Bronchial smooth muscle cell (primary cell): ENCODE measurements at places on chromosomes 7 and 10. TPM values are rescaled to one million over a fixed set of nuclear protein-coding genes. Genes with fewer than 3 reads are reported as not detected.

UPF2 gene
- total RNA-seq = 12.3 and 14.2 TPM in 2 replicates

PRPS1L1 gene
- not detected in 2 replicates for total RNA-seq

PAPOLB gene
- total RNA-seq = under 0.01 TPM in 2 replicates

METTL27 gene
- total RNA-seq = 8.3 and 11.8 TPM in 2 replicates

PAX4 gene
- not detected in 2 replicates for total RNA-seq

OR2A5 gene
- not detected in 2 replicates for total RNA-seq

MTG1 gene
- 21.8 and 25.9 TPM in 2 replicates for total RNA-seq

POLR3A gene
- total RNA-seq = 12.5 and 14.3 TPM in 2 replicates

PIK3AP1 gene
- total RNA-seq = 0.16 and 0.52 TPM in 2 replicates

ZNF853 gene
- total RNA-seq = 0.47 and 3.2 TPM in 2 replicates

OR6B1 gene
- total RNA-seq = not detected in 2 replicates

ELN gene
- total RNA-seq = 6.5 and 19.7 TPM in 2 replicates

DKK1 gene
- 11.0 and 18.4 TPM in 2 replicates for total RNA-seq

ZFAND4 gene
- total RNA-seq = 3.6 and 4.5 TPM in 2 replicates

RBAK gene
- 4.6 and 6.0 TPM in 2 replicates for total RNA-seq
